NCI-H82 (cell line): ENCODE measurements at places on chromosomes 5 and 9.

DNA sequence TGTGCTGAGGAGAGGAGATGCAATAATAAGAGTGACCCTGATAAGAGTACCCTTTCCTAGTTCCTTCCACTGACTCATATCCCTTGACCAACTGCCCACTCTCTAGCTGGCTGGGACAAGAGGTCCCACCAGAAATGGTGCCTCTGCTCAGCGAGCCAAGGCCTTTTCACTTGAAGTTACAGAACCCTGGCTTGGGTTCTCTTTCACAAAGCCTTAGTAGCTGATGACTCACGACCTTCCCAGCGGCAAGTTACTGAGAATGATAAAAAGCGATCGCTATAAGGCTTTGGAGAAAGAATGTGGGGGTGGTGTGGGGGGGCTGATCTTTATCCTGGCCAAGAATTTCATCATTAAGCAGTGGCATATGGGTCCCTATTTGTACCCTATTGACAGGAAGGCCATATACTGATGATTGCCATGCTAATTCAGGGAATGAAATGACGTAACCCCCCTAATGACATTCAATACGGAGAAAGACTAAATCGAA lies 90.3 kb downstream of the FBXO38 start:
- DNase-seq = no peak

DNA sequence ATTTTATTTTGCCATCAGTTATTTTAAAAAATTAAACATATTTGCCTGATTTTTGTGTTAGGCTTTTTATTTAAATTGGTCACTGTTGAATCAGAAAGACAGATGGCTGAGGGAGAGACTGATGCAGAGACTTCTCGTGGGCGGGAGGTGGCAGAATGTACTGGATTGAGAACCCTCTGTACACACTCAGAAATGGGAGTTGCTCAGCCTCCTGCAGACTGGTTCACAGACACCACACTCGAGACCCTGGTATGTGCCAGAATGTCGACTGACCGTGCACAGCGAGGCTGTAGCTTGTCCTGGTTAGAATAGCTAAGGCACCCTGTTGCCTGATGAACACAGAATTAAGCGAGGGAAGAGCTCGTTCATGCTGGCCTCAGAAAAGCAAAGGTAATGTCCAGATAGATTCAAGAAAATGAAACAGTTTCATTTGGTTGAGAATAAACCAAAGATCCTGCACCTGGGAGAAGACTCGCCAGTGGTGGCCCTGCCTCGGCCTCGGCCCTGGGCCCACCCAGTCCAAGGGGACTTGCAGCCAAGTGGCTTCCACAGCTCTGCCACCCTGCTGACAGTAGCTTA lies 71.3 kb upstream of the OTULINL start:
- peak; percentile 42 for DNase-seq

DNA sequence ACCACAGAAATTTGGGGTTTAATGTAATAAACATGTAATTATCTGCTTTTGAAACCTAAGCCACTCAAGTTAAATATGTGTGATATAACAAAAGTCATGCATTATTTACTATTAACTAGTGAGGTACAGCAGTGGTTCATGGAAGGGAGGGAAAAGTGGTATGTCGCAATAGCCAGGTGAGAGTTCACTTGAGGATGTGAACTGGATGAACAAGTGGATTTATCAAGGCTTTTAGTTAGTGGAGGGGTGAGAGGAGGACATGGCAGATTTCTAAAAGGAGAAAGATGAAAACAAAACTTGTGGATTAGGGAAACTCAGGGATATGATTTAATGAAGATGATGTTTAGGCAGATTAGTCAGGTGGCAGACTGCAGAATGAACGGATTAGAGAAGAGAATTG lies 141.3 kb upstream of the NFIB start:
- peak; percentile 94 for DNase-seq

DNA sequence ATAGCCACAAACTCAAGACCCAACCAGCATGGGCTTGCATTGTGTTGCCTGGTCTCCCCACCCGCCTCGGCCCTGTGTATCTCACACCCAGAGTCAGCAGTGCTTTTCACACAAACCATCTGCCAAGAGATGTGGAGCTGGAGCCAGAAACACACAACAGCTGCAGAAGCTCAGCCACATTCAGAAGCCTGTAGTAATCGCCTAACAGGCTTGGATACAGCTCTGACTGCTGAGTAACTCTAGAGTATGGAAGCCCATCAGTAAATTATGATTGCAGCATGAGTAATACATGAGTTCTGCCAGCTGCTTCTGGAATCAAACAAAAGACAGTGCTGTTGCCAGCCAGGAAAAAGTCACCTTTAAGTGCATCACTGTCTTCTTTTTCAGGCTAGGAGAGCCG lies 16.0 kb downstream of the TEK start:
- peak; percentile 84 for DNase-seq

- DNase-seq = no peak
Measured at GRCh38 chr5:130689831-130690230, 475.2 kb downstream of the HINT1 start.

DNA sequence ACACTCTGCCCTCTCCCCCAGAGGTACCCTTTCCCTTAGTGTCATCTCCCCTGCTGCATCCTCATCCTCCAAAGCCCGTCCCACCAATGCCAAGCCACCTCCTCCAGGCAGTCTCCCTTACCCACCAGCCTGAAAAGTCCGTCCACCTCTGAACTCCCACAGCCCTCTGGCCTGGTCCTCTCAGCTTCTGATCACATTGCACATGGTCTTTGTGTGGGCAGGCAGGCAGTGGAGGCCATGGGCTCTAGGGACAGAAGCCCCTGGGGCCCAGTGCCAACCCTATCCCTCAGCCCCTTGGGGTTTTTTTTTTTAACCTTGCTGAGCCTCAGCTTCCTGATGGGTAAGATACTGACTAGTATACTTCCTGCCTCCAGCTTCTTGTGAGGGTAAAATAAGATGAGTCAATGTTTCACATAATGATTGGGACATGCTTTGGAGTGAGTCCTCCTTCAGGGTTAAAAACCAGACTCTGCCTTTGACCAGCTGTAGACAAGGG lies 19.4 kb downstream of the CSF1R start:
- no peak for DNase-seq

- DNase-seq = no peak
Measured at GRCh38 chr9:6616951-6617602, 28.5 kb downstream of the GLDC start.

DNA sequence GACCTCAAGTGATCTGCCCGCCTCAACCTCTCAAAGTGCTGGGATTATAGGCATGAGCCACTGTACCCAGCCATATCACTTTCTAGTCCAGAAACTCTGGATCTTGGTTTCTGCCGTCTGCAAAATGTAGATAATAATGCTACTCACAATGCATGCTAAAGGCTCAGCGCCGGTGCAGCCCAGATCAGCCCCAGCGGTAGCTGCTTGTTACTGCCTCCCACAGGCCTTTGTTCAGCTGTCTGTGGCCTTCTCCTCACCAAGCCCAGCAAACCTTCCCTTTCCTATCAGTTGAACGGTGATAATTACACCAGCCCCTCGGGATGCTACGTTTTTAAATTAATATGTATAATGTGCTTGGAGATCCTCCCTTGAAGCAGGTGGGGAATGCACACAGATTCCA lies 26.2 kb upstream of the MSX2 start:
- DNase-seq = no peak

- no peak for DNase-seq
Measured at GRCh38 chr5:32684260-32684659, 26.9 kb upstream of the NPR3 start.

DNA sequence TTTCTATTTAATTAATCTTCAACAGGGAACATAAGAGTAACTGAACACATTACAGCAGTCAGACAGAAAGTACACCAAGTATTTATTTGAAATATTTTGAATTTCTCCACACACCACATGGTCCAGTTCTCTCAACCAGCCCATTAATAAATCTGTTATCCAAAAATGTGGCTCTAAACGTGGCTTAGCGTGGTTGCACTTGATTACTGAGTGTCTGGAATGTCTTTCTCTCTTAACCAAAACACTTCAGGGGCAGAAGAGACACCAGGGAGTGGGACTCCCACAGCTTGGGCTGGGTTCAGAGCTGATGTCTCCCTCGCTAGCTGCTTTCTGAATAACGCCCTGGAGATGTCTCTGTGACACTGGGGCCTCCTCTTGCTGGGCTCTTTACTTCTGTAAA lies 52.6 kb upstream of the FANCC start:
- DNase-seq = no peak

- no peak for DNase-seq
Measured at GRCh38 chr5:137741718-137742117, 5.8 kb upstream of the KLHL3 start.

GRCh38 chr5:20286512-20286911 lies 298.5 kb upstream of the CDH18 start:
- no peak for DNase-seq

- no peak for DNase-seq
Measured at GRCh38 chr5:452978-453710, 10.2 kb downstream of the EXOC3 start.

GRCh38 chr5:149886060-149886459 lies 58.5 kb downstream of the PDE6A start:
- no peak for DNase-seq

GRCh38 chr5:142808878-142809598 lies 38.9 kb downstream of the ARHGAP26 start:
- peak; percentile 56 for DNase-seq

- DNase-seq = no peak
Measured at GRCh38 chr9:136821826-136822544, 14.2 kb downstream of the RABL6 start.

GRCh38 chr5:67176936-67177335 lies 19.7 kb downstream of the CD180 start:
- no peak for DNase-seq

DNA sequence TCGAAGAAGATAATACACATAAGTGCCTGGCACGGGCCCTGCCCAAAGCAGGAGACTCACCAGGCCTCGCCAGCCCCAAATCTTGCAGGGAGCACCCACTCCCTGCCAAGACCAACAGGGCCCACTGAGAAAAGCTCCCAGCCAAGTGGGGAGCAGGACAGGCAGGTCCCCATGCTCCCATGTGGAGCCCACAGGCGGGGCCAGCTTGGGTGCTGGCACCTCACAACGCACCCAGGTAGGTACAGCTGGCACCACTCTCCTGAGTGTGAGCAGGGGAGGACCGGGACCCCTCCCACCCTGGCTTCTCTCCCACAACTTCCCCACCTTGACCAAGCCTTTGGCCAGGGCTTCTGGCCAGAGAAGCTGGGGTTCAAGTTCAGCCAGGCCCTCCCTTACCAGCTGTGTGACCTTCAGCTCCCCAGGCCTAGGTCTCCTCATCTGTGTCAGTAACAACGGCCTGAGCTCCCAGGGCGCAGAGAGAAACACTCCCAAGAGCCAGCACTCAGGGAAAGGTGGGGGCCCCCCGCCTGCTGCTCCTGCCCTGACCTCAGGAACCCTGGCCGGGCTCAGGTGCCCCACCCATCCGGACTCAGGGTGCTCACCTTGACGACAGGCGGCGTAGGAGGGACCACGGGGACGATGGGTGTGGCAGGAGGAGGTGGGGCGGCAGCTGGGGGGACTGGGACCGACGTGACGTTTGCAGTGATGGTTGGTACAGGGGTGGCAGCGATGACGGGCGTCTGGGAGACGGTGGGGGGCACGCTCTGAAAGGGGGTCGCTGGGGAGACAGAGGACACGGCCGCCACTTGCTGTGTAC lies 17.8 kb downstream of the BRD3 start:
- no peak for DNase-seq

DNA sequence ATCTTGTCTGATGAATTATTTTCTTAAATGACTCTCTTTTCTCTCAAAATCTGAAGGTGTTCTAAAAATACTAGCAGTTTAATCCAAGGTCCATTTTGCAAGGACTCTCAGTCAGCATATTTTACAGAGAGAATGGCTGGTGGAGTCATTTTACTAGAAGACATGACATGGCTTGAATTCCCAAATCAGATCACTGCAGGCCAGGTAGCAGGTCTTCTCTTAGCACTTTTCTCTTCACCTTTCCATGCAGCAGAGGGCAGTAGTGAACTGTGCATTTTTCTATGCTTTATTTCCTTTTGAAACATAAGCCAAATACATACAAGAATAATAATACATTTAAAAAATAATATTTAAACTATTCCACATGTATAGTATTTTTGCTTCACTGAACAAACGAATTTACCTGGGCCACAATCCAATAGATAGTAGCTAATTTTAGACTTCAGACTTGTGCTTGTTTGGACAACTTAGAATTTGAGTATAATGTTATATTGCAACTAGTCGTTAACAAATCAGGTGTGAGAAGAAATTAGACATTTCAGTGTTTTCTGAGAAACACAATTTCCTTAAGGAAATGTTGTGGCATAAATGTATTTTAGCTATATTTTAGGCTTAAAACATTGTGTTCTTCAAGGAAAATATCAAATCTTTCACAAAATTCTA lies 289.4 kb upstream of the DAB2 start:
- peak; percentile 58 for DNase-seq

GRCh38 chr9:124132671-124133147 lies 121.1 kb downstream of the LHX2 start:
- DNase-seq = no peak

DNA sequence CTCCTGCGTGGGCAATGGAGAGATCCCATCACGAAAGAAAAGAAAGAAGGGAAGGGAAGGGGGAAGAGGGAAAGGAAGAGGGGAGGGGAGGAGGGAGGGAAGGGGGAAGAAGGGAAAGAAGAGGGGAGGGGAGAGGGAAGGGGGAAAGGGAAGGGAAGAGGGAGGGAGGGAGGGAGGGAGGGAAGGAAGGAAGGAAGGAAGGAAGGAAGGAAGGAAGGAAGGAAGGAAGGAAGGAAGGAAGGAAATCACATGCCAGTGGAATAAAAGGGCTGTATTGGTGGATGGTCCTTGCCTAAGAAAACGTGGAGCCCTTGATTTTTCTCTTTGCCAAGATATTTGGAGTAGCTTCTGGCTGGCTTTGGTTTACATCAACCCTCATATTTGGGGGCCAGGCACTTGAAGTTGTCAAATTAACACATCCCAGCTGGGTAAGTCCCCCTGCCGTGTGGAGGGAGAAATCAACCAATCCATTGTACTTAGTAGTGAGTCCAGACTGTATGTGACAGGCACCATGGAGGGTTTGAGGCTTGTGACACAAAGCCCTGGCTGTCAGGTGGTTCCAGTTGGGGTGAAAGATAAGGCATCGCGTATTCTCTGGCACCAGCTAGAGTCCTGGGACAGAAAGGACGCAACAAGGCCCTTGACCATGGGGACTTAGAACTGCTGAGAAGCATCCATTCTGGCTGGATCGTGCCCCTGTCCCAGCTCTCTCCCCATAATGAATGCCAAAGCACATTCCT lies 23.7 kb downstream of the IDNK start:
- DNase-seq = no peak
